Stimulated activated CD4-positive, alpha-beta T cell treated with anti-CD3 and anti-CD28 coated beads, TNF-alpha, amount 100 ng/mL, for 48 hours (primary cell): ENCODE measurements at places on chromosomes 1 and 21.

GRCh38 chr1:95451054-95451453, 217.0 kb downstream of the RWDD3 start:
- no peak for DNase-seq

DNA sequence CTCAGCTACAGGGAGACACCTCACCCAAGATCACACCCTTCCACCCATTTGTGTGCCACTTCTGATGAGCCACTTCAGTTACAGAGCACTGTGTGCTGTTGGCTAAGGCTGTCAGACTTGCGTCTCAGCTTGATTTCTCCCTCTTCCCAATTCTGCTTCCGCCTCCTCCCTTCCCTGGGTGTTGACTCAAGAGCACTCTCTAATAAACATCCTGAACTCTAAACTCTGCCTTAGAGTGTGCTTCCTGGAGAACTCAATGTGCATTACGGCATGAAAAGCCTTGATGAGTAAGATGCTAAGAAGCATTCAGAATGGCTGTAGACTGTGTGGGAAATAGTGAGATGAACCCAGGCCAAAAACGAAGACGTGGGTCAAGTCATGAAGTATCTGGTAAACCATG, 54.9 kb upstream of the S1PR1 start:
- no peak for DNase-seq

- no peak for DNase-seq
These were observed 153.2 kb downstream of the TGFB2 start for GRCh38 chr1:218498056-218498938.

GRCh38 chr1:155379631-155380090, 59.0 kb downstream of the RUSC1 start:
- DNase-seq = no peak

DNA sequence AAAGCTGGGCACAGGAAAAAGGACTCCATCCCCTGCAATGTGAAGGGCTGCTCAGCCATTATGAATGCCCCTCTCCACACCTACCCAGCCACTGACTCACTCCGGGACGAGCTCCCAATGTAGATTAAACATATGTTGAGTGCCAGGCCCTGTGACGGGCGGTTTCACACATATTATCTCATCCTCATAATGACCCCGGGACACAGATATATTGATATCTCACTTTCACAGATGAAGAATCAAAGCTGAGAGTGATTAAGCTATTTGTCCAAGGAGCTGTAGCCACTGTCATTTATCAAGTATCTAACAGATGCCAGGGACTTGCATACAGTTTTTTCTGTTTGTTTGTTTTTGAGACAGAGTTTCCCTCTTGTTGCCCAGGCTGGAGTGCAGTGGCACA, 35.0 kb upstream of the SLC30A1 start:
- no peak for DNase-seq

GRCh38 chr1:186503190-186503589, 42.3 kb upstream of the PDC start:
- no peak for DNase-seq

GRCh38 chr1:183433703-183434102, 15.5 kb upstream of the NMNAT2 start:
- DNase-seq = no peak

GRCh38 chr1:40143891-40144575, 17.2 kb upstream of the RLF start:
- DNase-seq = peak; percentile 62

DNA sequence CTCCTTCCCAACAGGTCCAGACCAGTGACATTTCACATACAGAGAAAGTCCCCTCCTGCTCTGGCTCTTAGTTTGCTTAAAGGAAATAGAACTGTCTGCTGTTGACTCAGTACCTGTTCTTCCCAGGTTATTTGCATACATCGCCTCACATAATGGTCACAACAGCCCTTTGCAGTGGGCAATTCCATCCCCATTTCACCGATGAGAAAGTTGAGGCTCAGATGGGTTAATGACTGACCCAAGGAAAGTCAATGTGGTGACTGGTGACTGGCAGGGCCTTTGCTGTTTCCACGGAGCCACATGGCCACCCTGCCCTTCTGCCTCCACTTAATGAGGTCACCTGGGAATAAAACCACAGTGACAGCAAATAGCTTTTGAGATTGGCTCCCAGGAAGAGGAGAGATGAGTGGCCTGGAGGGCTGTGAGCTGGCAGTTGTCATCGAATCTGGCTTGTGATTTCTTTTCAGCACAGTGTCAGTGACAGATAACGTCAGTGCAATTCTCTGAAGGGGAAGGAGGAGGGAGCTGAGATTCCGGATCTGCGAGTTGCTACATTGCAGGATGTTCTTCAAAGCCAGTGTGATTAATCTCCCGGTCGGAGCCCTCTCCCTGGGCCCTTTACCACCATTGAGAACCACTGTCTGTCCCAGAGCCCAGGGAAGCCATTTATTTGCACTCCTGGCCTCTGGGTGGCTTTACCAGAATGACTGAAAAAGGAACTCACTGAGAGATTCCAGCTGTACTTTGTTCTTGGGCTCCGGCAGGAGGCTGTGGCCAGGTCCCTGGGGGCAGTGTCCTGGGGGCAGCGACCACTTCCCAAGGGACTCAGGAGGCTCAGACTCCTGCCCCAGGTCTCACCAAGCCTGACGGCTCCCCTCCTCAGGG, 117.2 kb downstream of the CNIH3 start:
- no peak for DNase-seq

DNA sequence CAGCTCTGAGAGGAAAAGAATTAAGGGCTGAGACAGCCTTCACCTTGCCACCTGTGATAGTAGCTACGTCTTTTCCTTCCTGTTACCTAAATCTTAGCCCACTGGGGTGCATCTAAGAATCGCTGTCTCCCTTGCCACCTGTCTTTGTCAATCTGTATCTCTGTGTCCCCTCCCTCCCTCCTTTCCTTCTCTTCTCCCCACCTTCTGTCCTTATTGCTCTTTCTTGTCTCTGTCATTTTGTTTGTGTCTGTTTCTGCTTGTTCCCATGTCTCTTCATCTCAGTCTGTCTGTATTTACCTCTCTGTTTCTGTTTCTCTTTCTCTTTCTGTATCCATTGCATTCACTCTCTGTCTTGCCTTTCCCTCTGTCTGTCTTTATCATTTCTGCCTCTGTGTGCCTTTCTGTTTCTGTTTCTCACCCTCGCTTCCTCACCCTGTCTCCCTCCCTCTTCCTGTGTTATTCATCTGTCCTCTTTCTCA, 30.2 kb downstream of the SLC22A15 start:
- DNase-seq = no peak

GRCh38 chr1:9100471-9101043, 28.3 kb downstream of the GPR157 start:
- no peak for DNase-seq

- DNase-seq = no peak
These were observed 39.7 kb downstream of the NUP210L start for GRCh38 chr1:154115180-154115579.

- DNase-seq = no peak
These were observed 161.3 kb downstream of the ZNF281 start for GRCh38 chr1:200248541-200248940.

DNA sequence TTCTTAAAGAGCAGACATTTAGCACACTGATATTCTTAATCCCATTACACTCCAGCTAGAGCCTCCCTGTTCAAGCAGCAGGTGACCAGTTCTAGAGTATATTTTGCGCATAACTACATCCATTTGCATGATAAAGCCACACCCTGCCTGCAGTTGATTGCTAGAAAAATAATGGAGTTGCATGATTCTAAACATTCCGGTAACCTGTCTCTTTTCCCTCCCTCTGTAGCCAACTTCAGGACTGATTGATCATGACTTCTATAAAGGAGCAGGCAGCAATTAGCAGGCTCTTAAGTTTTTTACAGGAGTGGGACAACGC, 14.9 kb downstream of the ARMH1 start:
- DNase-seq = no peak

- DNase-seq = no peak
These were observed 483.9 kb downstream of the DISC1 start for GRCh38 chr1:232110281-232111090.

DNA sequence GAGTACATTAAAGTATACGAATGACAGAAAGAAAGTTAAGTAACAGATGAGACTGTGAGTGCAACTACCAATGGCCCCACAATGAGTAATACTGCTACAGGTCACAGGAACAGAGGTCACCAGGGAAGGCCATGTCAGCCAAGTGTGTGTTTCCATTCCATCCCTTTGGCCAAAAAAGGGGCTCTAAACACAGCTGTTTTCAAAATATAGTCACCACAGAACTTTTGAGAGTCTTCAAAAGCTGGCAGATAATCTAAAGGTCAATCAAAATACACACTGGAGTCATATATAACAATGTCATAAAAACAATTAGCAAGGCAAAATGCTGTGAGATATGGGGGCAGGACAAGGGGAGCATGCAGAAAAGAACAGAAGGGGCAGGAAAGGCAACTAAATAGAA, 10.2 kb downstream of the USP24 start:
- DNase-seq = no peak

- no peak for DNase-seq
These were observed 56.3 kb downstream of the INAVA start for GRCh38 chr1:200951016-200951415.

GRCh38 chr1:204257446-204257845, 43.7 kb upstream of the GOLT1A start:
- DNase-seq = no peak

DNA sequence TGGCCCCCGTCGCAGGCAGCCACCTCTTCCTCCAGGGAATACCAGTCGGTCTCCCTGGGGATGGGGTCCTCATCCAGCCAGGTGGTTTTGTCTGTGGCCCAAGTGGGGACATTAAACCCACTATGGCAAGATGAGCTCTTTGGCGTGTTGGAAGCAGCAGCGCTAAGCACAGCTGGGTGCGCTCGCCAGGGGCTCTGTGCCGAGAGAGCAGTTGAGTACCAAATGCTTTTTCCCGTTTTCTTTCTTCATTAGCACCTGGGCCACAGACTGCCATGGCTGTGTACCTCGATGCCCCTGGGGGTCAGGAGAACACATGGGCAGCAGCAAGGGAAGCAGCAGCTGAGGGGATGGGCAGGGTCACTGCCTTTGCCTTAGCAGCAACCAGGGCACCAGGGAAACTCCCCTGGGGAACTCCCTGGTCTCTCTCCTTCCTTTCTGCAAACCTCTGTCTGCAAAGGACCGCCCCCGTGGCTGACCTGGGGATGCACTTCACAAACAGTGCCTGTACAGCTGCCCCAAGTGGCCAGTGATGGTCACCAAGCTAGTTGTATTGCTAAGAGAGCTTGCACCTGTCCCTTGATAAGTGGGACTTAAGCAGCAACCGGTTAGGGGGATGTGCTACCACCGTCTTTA, 31.1 kb downstream of the EDARADD start:
- DNase-seq = no peak

DNA sequence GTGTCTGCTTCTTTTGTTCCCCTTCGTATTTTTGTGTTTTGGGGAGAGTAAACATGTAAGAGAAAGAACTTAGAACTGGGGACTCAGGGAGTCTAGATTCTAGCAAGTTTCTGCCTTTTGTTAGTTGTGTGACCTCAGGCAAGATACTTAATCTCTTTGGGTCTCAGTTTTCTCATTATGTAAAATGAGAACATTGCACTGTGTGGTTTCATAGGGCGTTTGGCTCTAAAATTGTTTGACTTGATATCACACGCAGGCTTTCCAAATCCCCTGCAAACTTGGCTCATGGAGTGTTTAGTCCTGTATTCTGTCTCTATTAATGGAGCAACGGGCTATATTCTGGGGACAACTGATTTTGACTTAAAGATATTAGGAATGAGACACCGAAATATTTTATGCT, 57.7 kb downstream of the NTNG1 start:
- no peak for DNase-seq

- no peak for DNase-seq
These were observed 29.2 kb upstream of the PGBD5 start for GRCh38 chr1:230455291-230455690.

DNA sequence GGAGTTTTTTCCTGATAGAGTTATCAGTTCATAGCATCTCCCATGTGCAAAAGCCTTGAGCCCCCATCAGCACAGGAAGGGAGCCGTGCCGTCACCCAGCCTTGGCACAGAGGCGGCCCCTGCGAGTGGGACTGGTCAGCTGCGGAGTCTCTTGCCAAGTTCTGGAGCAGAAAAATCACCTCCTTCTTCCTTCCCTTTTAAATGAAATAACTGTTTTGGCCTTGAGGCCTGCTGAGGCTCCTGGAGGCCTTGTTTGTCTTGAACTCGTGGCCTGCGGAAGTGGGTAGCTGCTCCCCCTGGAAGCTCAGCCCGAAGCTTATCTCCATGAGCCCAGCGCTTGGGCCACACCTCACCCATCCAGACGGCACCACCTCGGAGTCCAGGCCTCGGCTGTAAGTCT, 145.7 kb upstream of the TMEM51 start:
- DNase-seq = no peak

DNA sequence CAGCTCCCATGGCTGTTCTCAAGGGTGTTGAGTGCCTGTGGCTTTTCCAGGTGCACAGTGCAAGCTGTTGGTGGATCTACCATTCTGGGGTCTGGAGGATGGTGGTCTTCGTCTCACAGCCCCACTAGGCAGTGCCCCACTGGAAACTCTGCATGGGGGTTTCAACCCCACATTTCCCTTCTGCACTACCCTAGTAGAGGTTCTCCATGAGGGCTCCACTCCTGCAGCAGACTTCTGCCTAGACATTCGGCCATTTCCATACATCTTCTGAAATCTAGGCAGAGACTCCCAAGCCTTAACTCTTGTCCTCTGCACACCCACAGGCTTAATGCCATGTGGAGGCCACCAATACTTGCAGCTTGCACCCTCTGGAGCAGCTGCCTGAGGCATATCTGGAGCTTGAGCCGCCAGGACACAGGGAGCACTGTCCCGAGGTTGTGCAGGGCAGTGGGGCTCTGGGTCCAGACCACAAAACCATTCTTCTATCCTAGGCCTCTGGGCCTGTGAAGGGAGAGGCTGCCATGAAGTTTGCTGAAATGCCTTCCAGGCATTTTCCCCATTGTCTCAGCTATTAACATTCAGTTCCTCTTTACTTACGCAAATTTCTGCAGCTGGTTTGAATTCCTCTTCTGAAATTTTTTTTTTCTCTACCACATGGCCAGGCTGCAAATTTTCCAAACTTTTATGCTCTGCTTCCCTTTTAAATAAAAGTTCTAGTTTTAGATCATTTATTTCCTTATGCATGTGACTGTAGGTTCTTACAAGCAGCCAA, 8.8 kb upstream of the CAPN8 start:
- DNase-seq = no peak

DNA sequence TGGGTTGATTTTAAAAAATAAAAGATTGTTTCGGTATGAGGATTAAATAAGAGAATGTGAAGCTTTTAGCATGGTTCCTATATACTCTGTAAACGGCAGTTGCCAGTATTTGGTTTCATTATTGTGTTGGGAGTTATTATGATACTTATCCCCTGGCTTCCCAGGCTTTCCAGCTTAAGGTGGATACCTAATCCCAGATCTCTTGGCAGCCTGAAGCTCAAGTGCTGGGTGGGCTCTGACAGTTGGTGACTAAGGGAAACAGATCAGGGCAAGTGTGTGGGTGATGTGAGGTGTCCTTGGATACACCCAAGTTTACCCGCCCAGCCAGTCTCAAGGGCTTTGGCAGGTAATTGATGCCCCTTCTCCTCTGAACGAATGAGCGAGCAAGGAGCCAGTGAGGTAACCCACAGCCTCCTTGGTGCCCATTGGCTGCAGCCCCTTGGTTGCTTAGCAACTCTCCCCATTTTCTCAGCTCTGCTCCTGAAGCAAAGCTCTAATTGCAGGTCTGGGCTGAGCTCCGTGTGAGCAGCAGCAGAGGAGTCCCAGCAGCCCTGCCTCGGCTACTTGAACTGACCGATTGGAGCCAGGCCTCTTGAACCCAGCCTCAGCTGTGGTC, 6.1 kb downstream of the IPO13 start:
- DNase-seq = no peak

- no peak for DNase-seq
These were observed 10.3 kb downstream of the LCE4A start for GRCh38 chr1:152718238-152718637.
